Astrocyte of the spinal cord (primary cell): ENCODE measurements at places on chromosomes 1 and 21.
A peak's percentile ranks its signal among the peaks of the same experiment; 100 is the strongest.

GRCh38 chr1:2983706-2984398, 37.4 kb upstream of the ACTRT2 start:
- DNase-seq, result no peak

- no peak for DNase-seq
Measured at GRCh38 chr1:11196945-11197344, 7.8 kb downstream of the ANGPTL7 start.

- DNase-seq, result peak; percentile 75
Measured at GRCh38 chr1:116763116-116763786, 9.0 kb downstream of the CD2 start.

DNA sequence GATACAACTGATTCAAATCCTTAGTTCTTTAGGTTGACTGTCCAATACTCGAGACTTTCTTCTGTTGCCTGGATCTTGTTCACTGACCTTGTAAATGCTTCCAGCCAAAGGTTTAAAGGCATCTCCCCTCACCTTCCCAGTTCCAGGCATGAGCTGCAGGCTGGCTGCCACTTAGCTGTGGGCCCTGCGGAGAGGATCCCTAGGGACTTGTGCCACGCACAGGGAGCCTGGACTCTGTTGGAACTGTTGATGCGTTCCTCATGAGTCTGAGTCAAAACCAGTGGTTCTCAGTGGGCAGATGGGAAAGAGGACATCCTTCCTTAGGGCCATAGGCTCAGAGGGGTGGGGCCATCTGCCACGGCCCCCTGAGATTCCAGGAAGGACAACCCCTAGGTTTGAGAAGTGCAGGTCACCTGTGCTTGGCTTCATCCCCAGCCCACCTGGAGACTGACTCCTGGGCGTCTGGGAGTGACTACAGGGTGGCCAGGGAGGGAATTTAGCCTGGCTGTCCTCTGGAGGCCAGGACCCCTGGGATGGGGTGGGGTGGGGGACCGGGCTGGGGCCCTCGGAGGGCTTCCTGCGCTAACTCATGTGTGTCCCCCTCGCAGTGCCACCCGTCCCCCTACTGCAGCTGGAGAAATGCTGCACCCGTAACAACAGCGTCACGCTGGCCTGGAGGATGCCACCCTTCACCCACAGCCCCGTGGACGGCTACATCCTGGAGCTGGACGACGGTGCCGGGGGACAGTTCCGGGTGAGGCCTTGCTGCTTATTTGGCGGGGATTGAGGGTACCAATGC, 37.6 kb upstream of the GNPAT start:
- no peak for DNase-seq

DNA sequence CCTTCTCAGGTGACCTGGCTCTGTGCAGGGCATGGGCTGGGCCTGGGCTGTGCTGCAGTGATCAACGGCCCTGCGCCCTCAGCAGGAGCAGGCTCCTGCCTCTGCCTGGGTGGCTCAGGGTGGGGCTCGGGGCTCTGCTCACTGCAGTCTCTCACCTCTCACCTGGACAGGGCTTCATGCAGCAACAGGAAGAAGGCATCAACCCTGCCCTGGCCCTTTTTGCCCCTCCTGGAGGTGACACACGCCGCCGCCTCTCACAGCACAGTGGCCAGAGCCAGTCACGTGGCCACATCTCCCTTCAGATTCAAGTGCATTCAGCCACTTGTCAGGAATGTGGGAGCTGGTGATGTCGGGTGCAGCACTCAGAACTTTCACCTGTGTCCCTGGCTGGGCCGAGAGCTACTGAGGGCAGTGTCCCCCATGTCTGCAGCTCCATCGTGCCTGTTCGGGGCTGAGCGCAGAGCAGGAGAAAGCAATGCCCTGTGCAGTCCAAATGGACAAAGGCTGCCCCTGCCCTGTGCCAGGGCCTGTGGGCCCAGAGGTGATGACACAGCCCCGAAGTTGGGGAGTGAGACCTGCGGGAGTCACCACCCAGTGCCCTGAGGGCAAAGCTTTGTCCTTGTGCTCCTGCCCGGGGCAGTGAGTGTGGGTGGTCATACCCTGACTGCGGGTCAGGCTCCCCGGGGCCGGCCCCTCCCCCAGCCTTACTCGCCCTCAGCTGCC, 314.0 kb downstream of the PTPRU start:
- no peak for DNase-seq

DNA sequence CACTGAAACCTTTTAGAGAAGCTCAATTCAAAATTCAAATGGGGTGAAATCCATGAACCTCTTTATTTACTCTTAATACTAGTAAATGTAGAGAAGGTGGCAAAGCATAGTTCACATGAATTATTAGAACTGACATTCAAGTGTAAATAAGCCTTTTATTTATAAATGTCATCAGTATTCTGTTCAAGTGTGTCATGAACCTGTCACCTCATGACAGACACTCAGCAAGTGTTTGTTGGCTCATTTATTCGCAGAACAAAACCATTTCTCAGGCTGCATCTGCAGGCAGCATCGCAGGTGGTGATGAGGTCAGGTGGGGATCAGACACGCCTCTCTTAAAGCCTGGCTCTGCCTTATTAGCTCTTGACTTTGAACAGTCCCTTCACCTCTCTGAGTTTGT, 116.6 kb downstream of the SETD4 start:
- DNase-seq, result no peak

GRCh38 chr1:205706601-205707502, 26.5 kb upstream of the SLC45A3 start:
- DNase-seq, result no peak

- peak; percentile 21 for DNase-seq
Measured at GRCh38 chr1:180923021-180923841, 10.5 kb downstream of the KIAA1614 start.

GRCh38 chr1:39170731-39171667, 33.5 kb upstream of the MACF1 start:
- DNase-seq, result no peak

GRCh38 chr1:210746024-210746731, 387.8 kb downstream of the KCNH1 start:
- no peak for DNase-seq
